ENCODE measurements at places on chromosomes 7 and 10.
A peak's percentile ranks its signal among the peaks of the same experiment; 100 is the strongest.

DNA sequence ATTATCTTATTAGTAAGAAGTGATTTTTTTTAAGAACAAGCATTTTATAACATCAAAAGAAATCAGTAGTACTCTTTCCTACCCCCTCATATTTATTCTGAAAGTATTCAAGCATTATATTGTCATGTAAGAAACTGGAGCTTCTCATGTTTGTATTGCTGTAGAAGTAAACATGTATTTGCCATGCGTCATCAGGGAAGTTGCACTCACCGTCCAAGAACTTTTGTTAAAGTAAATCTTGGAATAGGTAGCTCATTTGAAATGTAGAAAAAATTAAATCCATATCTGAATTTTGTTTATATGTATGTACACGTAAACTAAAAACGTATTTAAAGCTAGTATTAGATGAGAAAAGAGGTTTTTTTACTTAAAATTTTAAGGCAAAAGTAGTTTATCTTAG is 96.8 kb downstream of the PTEN start:
- no peak for DNase-seq

- DNase-seq: no peak
These were observed 22.0 kb upstream of the EEPD1 start for GRCh38 chr7:36131026-36131425.

DNA sequence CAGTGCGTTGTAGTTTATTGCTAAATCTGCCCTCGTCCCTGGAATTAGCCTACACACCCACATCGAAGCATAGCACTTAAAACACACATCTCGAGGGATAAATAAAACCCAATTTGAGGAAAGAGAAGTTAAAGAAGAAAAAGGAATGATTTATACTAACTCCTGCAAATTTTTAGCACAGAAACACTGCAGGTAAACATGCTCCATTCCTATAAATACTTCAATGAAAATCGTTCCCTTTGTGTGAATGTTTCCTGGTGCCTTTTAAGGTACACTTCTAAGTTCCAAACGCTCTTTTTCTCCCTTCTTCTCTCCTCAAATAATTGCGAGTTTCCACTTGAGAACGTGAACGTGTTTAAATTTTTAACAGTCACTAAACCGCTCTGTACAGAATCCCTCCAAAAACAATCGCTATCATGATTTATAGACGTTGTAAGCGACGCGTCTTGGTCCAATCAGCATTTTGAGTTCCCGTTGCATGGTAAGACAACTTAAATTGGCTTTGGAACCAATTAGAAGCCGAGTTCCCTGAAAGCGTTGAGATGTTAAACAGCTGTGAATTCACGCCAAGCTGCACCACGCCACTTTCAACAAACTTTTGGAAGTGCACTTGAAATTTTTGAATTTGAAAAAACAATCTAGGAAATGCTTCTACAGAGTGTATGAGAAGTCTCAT is 12.5 kb upstream of the EBLN1 start:
- no peak for DNase-seq

- DNase-seq: no peak
These were observed 95.3 kb upstream of the MAGI2 start for GRCh38 chr7:79548727-79549126.

DNA sequence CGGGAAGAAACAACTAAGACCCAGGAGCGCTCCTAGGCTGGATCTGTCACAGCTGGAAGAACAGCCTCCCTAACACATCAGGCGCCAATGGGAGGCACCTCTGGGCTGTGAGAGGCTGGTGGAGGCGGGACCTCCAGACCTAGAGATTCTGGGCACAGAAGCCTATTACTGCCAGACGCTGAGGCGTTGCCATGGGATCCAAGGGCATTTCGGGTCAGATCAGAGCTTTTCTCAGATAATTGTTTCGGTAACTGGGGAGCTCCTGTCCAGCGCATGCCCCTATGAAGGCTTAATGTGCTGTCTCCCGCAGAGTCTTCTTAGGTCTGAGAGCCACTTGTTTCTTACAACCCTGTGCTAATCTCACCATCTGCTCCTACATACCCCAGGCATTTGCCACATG is 339.2 kb downstream of the ZNF716 start:
- no peak for DNase-seq

- DNase-seq: no peak
These were observed 705.2 kb upstream of the IGFBP3 start for GRCh38 chr7:46626261-46626660.

DNA sequence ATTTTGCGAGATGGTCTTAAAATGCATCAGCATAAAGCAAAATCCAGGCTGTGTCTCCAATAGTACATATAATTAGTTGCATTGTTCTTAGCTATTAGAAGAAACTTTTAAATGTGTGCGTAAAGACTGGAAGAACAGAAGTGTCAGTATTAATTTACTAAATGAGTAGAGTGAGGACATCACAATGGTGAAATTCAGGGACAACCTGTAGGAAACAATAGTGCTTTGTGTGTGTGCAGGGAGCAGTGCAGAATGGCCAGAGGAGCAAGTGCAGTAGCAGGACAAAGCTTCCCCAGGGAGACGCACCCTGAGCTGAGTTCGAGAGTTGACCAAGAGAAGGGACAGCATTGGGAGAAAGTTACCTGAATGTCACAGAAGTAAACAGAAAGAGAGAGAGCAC is 13.7 kb downstream of the ITGB8 start:
- no peak for DNase-seq

GRCh38 chr7:28102797-28103196 is 77.8 kb downstream of the JAZF1 start:
- no peak for DNase-seq

- DNase-seq: no peak
These were observed 52.6 kb downstream of the CHST3 start for GRCh38 chr10:72016608-72017300.

GRCh38 chr10:43055217-43055616 is 21.7 kb upstream of the RET start:
- DNase-seq: no peak

- DNase-seq: peak; percentile 76
These were observed 29.6 kb downstream of the STAM start for GRCh38 chr10:17673471-17674061.

- no peak for DNase-seq
These were observed 19.3 kb downstream of the PRSS2 start for GRCh38 chr7:142790056-142790455.

- DNase-seq: no peak
These were observed 47.8 kb downstream of the SLC35G1 start for GRCh38 chr10:93941606-93942005.
